CD4-positive, alpha-beta T cell treated with Interleukin-21 for 1 hour (primary cell): ENCODE measurements at places on chromosomes 6 and 20.

DNA sequence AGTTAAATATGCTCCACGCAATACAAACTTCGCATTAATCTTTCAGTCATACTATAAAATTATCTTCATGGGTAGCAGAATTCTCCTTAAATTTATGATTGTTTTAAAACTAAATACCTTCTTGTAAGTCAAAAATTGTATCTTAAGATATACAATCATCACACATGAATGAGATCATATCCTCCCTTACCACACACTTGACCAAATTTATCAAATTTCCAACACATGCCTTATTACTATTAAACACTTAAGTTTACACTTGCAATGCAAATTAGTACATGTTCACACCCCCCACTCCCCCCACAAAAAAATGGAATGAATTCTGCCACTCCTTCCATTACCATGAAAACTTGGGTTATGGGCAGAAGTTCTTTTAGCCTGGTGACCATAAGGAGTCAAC lies 13.8 kb downstream of the RANBP9 start:
- no peak for DNase-seq

DNA sequence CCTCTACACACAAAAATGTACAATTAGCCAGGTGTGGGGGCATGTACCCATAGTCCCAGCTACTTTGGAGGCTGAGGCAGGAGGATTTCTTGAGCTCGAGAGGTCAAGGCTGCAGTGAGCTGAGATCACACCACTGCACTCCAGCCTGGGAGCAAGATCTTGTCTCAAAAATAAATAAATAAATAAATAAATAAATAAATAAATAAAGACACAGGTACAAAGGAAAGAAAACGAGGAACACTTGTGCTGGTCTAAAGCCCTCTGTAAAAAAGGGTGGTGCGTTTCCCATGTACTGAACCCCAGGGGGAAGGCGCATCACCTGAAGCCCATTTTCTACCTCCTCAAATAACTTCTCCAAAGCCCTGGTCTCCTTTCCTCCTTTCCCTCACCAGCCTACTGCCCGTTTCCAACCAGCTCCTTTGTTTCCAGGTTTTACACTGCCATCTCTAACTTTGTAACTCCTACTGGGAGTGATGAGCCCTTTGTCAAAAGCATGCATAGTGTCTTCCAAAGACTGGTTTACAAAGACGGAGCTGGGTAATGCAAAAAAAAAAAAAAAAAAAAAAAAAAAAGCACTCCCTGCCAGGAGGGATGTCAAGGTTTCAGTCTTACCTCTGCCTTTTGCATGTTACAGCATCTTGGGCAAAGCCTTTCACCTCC lies 81.5 kb upstream of the SOX4 start:
- no peak for DNase-seq

- no peak for DNase-seq
Measured at GRCh38 chr20:3106658-3107463, 22.3 kb upstream of the AVP start.

DNA sequence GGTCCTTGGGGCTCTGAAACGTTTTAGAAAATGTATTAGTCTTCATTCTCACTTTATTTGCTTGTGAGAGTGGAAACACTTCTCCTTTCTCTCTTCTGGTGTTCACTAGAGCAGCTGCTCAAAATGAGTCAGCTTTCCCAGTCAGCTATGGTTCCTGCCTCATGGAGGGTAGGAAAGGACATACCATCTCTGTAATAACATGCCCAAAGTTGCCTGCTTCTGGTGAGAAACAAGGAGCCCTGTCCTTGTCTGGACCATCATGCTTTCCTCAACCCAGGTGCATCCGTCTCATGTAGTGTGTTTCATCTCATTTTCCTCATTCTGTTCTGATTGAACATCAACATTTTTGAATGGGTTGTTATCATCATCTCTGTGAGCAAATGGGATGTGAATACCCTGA lies 17.1 kb upstream of the TINAG start:
- DNase-seq, result no peak

- DNase-seq, result no peak
Measured at GRCh38 chr20:51608061-51608460, 65.5 kb upstream of the NFATC2 start.

DNA sequence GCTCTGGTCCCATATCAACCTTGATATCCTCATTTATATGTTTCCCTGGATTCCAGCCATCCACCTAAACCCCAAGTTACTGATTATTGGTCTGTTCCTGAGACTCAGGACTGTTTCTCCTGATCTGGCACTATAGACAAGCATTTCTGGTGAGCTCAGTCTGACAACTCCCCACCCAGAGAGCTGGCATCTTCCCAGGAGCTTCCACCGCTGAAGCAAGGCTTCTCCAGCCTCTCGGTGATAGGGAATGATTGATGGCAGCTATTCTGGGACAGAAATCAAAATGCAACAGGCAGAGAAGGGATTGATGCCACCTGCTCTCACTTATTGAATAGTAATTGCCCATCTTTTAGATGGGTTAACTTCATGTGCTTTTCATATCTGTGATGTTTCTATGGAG lies 169.7 kb upstream of the GGTLC1 start:
- DNase-seq, result no peak
